ENCODE measurements at places on chromosomes 7 and 10. TPM values are rescaled to one million over a fixed set of nuclear protein-coding genes. Genes with fewer than 3 reads are reported as not detected.

DYDC2 gene
- total RNA-seq, result 0.99 TPM

TRIL gene
- total RNA-seq, result 110 TPM

CRPPA gene
- total RNA-seq, result 6.8 TPM

PKD1L1 gene
- total RNA-seq, result 0.58 TPM

WIPF3 gene
- 1.5 TPM for total RNA-seq

IRF5 gene
- total RNA-seq, result 9.4 TPM

HMX3 gene
- total RNA-seq, result 0.82 TPM

GRB10 gene
- 57.0 TPM for total RNA-seq

SPDYE1 gene
- not detected for total RNA-seq

ARHGEF35 gene
- total RNA-seq, result 7.7 TPM

MCU gene
- total RNA-seq, result 53.8 TPM

LBX1 gene
- total RNA-seq, result 1.5 TPM

GHRHR gene
- not detected for total RNA-seq

ASZ1 gene
- total RNA-seq, result not detected

LIPF gene
- total RNA-seq, result 0.41 TPM

WASHC2C gene
- 46.4 TPM for total RNA-seq

SCART1 gene
- 4.5 TPM for total RNA-seq

PRKCQ gene
- 17.2 TPM for total RNA-seq

ENKUR gene
- 1.3 TPM for total RNA-seq

CRYGN gene
- total RNA-seq, result 1.2 TPM

PDZD7 gene
- 1.6 TPM for total RNA-seq

TACC2 gene
- 26.1 TPM for total RNA-seq

PBLD gene
- 57.3 TPM for total RNA-seq

SKIDA1 gene
- total RNA-seq, result 7.5 TPM

SLC26A5 gene
- not detected for total RNA-seq

LDB3 gene
- 64.6 TPM for total RNA-seq

FZD8 gene
- 34.4 TPM for total RNA-seq

GIMAP6 gene
- total RNA-seq, result 18.9 TPM

SGPL1 gene
- total RNA-seq, result 70.1 TPM

NEUROG3 gene
- total RNA-seq, result not detected

GRK5 gene
- 12.4 TPM for total RNA-seq

PALD1 gene
- total RNA-seq, result 18.1 TPM

LRRC18 gene
- total RNA-seq, result 0.23 TPM

FAM237B gene
- total RNA-seq, result not detected

AEBP1 gene
- total RNA-seq, result 68.5 TPM

FAM25G gene
- not detected for total RNA-seq

SOSTDC1 gene
- total RNA-seq, result 28.8 TPM

ADGRA1 gene
- 1.2 TPM for total RNA-seq

PTF1A gene
- not detected for total RNA-seq

GDF2 gene
- total RNA-seq, result not detected

FRAT2 gene
- total RNA-seq, result 17.3 TPM

Measured in metanephros (tissue), 2 donors.